Activated T-helper 9 cell treated with anti-CD3 and anti-CD28 coated beads, Interleukin-2, amount 50 U/mL, for 16 hours (primary cell): ENCODE measurements at places on chromosomes 4 and X.
A peak's percentile ranks its signal among the peaks of the same experiment; 100 is the strongest.

- no peak for DNase-seq
Observed at GRCh38 chr4:147482281-147482680, 1.4 kb downstream of the EDNRA start.

DNA sequence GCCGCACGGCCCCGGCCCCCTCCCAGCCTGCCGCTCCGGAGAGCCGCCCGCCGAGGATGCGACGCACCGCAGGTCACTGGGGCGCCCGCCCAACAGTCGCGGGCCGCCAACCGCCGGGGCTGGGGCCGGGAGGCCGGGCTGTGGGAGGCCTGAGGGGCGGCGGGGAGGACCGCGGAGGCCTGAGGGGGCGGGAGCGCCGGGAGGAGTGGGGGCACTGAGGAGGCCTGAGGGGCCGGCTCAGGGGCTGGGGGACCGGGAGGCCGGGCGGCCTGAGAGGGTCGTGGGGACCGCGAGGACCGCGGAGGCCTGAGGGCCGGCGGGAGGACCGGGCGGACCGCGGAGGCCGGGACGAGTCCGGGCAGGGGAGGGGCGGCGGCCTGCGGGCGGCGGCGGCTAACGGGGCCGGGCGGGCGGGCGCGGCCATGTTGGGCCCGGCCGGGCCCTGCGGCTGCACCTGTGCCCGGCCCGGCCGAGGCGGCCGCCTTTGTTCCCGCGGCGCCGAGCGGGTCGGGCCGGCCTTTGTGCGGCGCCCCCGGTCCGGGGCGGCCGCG is 353 bp downstream of the NSD2 start:
- DNase-seq: no peak

DNA sequence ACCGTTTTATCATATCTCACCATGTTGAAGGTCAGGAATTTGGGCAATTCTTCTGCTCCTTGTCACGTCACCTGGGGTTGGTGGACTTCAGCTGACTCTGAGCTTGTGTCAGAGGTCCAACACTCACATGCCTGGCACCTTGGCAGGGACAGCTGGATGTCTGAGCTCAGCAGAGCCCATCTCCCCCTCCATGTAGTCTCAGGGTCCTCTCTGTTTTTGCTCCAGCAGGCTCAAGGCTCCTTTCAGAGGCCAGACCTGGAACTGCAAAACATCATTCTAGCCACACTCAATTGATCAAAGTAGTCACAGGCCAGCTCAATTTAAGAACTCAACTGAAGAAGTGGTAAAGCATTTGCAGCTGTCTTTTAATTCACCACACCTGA is 45.4 kb downstream of the EDNRA start:
- DNase-seq: no peak

- DNase-seq: no peak
Observed at GRCh38 chr4:70382691-70383181, at the start of gene SMR3B. Gene SMR3B (plus strand): TSS chr4:70383131. CDS start chr4:70384511, 1,380 bp downstream.

- DNase-seq: no peak
Observed at GRCh38 chr4:14434483-14434882, 567.8 kb upstream of the CPEB2 start.

- DNase-seq: peak; percentile 54
Observed at GRCh38 chrX:69615779-69616456, at the start of gene EDA. Gene EDA (plus strand): TSS chrX:69616113.

DNA sequence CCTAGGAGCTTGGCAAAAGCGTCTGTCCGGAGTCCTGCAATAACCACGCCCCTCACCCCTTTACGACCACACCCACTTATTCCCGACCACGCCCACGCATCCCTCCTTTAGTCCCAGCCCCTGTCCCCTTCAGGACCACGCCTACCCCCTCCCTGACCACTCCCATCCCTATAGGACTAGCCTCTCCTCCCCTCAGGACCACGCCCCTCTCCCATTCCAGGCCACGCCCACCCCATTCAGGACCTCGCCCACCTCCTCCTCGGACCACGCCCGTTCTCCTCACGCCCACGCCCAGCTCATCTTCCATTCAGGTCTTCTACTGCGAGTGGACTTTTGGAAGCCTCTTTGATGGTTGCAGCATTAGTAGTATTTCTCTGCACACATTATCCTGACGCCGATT is 131.2 kb upstream of the STX18 start:
- no peak for DNase-seq
